Fibroblast of mammary gland (primary cell): ENCODE measurements at places on chromosomes 4 and X.

DNA sequence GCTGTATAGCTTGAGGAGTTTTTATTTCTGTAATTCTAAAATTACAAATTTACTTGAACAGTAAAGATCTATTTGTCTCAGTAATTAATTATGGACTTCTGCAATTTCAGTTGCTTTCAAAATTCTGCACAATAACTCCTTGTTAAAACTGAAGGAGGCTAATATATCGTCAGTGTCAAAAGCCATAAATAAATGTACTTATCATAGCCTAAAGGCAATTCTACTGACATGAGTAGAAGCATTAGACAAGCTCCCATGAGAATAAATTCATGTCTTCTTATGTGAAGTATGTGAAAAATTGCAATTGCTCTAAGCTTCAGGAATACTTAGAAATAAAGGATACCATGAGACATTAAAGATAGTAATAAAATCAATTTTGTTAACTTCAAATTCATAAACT is 381.2 kb upstream of the PCDH10 start:
- DNase-seq: no peak

DNA sequence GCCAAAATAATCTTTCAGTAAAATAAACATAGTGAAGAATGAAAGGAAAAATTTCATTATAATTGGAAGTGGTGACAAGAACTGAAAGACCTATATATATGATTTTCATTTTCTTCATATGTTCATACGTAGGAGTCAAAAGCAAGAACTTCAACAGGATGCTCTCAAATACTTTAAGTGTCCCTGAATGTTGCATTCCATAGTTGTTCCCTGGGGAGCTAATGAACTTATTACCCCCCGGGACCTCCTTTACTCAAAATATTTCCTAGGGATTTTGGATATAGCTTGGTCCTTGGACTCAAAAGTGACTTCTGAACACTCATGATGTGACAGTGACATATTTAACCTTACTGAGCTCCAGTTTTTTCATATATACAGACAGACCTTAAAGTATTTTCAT is 44.9 kb upstream of the NDST4 start:
- DNase-seq: no peak

GRCh38 chr4:183967266-183967665 is 62.2 kb downstream of the STOX2 start:
- DNase-seq: no peak

- DNase-seq: no peak
Measured at GRCh38 chrX:9628779-9629493, 136.7 kb downstream of the GPR143 start.

DNA sequence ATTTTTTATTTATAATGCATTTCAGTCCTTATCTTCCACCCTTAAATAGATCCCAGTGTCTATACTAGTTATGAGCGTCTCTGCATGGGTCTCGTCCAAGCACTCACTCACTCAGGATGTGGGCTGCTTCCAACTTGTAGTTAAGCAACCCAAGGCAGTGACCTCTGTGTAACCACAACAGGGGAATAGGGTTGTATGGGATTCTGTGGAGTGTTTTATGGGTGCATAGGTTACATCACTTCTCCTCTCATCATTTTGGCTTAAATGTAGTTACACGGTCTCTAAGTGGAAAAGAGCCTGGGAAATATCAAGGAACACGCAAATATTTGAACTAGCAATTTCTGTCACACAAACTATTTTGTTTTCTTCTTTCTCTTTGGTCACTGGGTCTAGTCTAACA is 931.0 kb downstream of the STIM2 start:
- DNase-seq: peak; percentile 84

DNA sequence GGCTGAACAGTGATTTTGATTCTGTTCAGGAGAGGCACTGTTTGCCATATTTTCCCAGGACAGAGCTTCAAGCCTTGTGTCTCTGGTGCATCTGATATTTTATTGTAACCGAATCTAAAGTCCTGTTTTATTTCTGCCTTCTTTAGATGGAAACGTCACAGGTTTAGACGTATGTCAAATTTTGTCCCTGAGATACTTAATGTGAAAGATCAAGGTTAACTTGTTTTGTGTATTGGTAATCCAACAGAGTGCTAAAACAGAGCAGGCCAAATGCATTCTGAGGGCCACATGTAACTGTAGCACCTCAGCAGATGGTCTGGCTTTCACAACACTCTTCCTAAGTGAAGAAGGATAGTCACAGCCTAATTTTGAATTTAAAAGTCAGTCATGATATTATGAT is at the start of gene GNRHR:
GNRHR (minus strand) TSS at position 101 of the 400 bp plus-strand sequence; CDS start at position 48, 53 bp downstream.
- DNase-seq: no peak

- no peak for DNase-seq
Measured at GRCh38 chrX:9542106-9542760, 77.4 kb downstream of the TBL1X start.

- DNase-seq: no peak
Measured at GRCh38 chr4:146450524-146450923, 71.2 kb downstream of the SLC10A7 start.

DNA sequence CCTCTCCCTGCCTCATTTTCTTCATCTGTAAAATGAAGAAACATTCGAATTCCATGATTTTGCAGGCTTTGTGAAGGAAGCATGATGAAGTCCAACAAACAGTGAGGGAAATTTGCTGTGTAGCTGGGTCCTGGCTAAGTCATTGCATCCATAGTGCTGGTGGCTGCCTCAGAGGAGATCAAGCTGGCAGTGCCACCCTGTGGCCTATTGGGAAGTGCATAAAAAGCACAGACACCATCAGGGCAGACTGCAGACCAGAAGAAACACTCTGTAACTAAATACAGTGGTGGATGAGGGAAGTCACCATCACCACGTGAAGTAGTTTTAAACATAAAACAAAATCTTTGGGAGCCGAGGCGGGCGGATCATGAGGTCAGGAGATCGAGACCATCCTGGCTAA is 40.7 kb upstream of the DDX3X start:
- DNase-seq: no peak

- DNase-seq: no peak
Measured at GRCh38 chr4:99571883-99572282, 2.7 kb upstream of the MTTP start.

DNA sequence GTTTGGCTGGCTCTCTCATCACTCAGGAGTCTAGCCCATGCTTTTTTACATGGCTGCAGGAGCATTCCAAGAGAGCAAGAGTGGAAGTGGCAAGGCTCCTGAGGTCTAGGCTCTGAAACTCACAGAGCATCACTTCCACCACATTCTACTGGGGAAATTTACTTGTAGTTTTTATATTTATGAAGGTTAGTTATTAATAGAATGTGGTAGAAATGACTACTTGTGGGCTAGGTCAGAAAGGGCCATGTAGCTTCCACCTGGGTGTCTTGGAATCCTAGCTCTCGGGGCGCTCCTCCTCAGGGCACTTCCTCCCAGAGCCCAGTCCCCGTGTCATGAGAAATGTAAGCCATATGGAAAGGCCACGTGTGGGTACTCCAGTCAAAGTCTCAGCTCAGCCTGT is 127.0 kb upstream of the CASK start:
- DNase-seq: no peak

DNA sequence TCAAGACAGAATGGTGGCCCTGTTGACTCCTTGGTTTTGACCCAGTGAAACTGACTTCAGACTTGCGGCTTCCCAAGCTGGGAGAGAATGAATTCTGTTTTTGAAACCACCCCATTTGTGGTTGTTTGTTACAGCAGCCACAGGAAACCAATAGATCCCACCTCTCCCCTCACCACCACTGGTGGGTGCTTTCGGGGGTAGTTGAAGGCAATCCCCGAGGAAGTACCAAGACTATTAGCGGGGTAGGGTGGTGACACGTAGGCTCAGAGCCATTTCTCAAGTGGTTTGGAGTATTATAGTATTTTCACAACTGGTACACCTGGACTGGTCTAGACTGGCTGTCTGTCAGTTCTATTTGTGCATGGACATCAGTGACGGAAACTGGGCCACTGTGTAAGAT is 189.1 kb upstream of the RBPJ start:
- DNase-seq: no peak

DNA sequence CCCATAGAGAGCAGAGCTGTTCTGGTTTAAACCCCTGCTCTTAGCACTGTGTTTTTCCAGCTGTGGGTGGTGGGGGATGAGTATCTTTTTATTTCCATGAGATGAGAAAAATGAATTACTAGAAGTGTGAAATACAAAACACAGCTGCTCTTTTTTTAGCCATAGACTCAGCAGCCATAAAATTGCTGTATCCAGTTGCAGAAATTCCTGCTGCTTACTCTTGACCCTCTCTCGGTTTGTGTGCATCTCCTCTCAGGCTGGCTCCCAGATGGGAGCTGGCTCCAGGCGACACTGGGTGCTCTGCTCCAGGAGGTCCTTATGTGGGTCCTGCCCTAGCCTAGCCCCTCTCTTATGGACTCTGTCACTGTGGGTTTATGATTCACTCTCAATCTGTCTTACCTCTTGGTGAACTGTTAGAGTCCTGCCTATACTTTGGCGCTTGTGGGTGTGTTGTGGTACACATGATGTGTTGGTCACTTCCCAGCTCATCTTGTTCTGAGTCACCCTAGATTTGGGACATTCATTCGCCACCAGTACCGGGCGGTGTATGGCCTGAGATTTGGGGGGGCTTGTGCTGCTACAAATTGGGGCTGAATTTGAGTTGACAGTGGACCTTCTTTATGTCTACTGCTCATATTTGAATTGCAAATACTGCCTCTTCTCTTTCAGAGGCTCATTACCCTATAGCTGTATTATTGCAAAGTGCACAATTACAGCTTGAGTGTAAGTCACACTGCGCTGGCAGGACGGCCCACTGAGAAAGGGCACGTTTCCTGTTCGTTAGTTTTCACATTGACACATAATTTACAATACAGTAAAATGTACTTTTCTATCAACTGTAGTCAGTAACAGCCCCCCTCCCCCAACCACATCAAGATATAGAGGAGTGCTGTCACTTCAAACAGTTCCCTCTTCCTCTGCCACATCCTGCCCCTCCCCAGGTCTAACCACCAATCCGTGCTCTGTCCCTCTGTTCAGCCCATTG is 46.9 kb upstream of the MSANTD1 start:
- peak; percentile 61 for DNase-seq

DNA sequence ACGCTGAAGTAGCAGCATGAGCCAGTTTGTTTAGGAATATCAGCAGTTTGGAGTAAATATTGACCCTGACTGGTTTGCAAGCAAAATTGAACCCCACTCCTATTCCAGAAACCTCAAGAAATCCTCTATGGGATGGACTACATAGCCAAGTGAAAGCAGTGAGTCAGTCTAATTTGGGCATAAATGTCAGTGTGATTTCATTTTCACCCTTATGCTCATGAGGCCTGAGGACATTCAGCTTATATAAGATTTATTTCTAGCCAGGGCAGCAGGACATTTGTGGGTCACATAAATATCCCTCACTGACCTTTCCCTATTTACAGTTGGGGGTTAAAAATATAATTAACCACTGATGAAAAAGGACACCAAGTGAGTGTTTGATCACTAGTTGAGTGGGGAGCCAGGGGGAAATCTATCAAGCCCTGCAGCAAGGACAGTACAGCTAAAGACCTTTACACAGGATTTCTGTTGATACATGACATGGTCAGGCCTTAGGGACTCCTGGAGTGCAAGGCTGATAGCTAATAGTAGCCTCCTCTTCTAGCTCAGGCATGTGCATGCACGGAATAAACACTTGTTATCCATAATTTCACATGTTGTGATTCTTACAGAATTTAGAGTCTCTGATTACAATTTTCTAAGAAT is 996.9 kb upstream of the GRIA3 start:
- DNase-seq: no peak

DNA sequence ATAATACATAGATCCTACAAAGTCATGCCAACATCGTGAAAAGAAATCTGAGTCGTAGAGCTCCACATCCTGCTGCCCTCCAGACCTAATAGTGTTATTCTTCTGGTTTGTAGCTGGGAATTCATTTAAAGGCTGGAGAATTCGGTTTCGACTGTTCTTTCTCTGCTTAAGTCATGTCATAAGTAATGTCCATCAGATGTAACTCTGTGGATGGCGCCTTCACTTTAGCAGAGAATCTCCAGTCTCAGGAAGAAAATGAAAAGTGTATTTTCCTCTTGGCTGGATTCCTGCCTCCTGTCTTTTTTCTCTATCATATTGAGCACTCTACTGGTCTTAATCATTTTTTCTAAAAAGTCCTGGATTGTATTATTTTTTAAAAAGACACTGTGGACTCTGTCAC is 117.0 kb downstream of the PALLD start:
- DNase-seq: no peak

GRCh38 chrX:19121466-19121865 is 802 bp downstream of the ADGRG2 start:
- no peak for DNase-seq

DNA sequence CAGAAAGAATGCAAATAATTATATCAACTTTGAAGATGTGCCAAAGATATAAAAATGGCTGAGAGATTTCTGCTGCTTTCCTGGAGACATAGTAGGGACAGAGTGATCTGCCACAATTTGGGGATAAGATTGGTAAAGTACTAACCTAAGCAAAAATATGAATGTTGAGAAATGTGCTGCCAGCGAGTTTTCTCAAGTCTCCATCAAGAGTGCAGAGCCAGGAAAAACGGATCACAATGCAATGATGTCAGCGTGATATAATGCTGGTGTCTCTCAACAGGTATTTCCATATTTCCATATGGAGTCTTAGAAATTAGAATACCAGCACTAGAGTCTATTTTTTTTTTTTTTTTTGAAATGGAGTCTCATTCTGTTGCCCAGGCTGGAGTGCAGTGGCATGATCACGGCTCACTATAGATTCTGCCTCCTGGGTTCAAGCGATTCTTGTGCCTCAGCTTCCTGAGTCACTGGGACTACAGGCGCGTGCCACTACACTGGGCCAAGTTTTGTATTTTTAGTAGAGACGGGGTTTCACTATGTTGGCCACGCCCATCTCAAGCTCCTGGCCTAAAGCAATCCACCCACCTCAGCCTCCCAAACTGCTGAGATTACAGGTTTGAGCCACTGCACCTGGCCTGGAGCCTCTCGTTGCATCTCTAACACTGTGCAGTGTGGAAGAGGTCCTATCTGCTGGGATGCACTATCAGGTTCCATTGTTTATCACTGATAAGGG is 893.5 kb downstream of the TRIML1 start:
- DNase-seq: no peak

- DNase-seq: peak; percentile 31
Measured at GRCh38 chrX:147912093-147912801, 528 bp downstream of the FMR1 start.

DNA sequence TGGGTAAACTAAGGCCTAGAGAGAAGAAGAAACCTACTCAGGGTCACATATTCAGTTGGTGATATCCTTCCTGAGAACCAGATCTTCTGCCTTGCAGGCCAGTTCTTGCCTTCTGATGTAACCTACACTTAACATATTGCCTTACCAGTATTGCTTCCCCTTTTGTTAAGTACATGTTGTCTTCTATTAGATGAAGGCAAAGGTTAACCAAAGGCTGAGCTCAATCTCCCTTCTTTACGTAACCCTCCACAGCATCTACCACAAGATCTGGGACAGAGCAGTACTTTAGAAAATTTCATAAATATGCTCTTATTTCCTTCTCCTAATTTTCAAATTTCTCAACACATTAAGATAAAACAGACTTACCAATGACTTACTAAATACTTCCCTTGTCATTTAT is 474.4 kb downstream of the SH2D1A start:
- DNase-seq: no peak

- peak; percentile 42 for DNase-seq
Measured at GRCh38 chr4:128379860-128380259, 92.2 kb upstream of the PGRMC2 start.
